ENCODE measurements at places on chromosomes 7 and 10. TPM values are rescaled to one million over a fixed set of nuclear protein-coding genes. Genes with fewer than 3 reads are reported as not detected.
A peak's percentile ranks its signal among the peaks of the same experiment; 100 is the strongest.

GRCh38 chr7:485188-486081 lies 34.2 kb downstream of the PDGFA start:
- peaks cover 39% of the 10 kb centered on the region for H3K27me3 ChIP-seq
- no peaks in the 10 kb centered on the region for H3K4me1 ChIP-seq
- no peak overlapping the region for H3K27ac ChIP-seq
- peak; percentile 42 for DNase-seq

GRCh38 chr7:128902761-128903585 lies 7.5 kb downstream of the KCP start:
- H3K27me3 ChIP-seq: peaks cover 22% of the 10 kb centered on the region
- H3K36me3 ChIP-seq: no peaks in the 10 kb centered on the region
- H3K4me3 ChIP-seq: no peak overlapping the region
- peak; percentile 34 for DNase-seq

- no peaks in the 10 kb centered on the region for H3K27me3 ChIP-seq
- H3K4me1 ChIP-seq: peaks cover 15% of the 10 kb centered on the region
- no peak for DNase-seq
- H3K4me3 ChIP-seq: peak overlapping the region; percentile 83
- H3K36me3 ChIP-seq: peaks cover 2% of the 10 kb centered on the region
- H3K27ac ChIP-seq: peak overlapping the region; percentile 64
Observed at GRCh38 chr7:158976468-158976848, 120.1 kb downstream of the DYNC2I1 start.

GRCh38 chr10:62277971-62278370 lies 9.3 kb upstream of the RTKN2 start:
- H3K4me3 ChIP-seq: no peak overlapping the region
- no peak for DNase-seq
- no peaks in the 10 kb centered on the region for H3K36me3 ChIP-seq
- H3K27me3 ChIP-seq: no peaks in the 10 kb centered on the region
- H3K27ac ChIP-seq: no peak overlapping the region

DNA sequence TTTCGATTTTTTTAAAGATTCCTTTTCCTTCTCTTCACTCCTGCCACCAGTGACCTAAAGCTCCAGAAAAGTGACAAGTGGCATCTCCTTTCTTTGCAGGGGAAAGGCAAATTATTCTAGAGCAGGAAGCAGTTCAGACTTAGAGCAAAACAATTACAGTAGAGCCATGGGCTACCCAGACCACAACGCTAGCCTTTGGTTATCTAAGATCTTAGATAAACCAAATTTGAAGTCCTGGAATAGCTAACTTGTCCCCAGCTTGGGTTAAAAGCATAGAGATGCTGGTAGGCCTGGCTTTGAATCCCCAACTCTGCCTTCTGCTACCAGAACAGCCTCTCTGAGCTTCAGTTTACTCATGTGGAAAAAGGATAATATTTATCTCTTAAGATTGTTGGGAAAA lies 38.4 kb downstream of the LGI1 start:
- no peaks in the 10 kb centered on the region for H3K36me3 ChIP-seq
- H3K27me3 ChIP-seq: peaks cover 8% of the 10 kb centered on the region
- H3K4me3 ChIP-seq: no peak overlapping the region
- H3K4me1 ChIP-seq: no peaks in the 10 kb centered on the region
- no peak for DNase-seq
- H3K27ac ChIP-seq: no peak overlapping the region

- peaks cover 11% of the 10 kb centered on the region for H3K36me3 ChIP-seq
- DNase-seq: no peak
Observed at GRCh38 chr10:26540601-26541000, 102.5 kb downstream of the APBB1IP start.

GRCh38 chr7:117564080-117564479 lies 84.3 kb downstream of the CFTR start:
- H3K27me3 ChIP-seq: no peaks in the 10 kb centered on the region
- DNase-seq: no peak
- H3K4me1 ChIP-seq: no peaks in the 10 kb centered on the region
- no peaks in the 10 kb centered on the region for H3K36me3 ChIP-seq
- H3K4me3 ChIP-seq: no peak overlapping the region

- DNase-seq: no peak
- H3K27ac ChIP-seq: peak overlapping the region; percentile 86
- H3K36me3 ChIP-seq: no peaks in the 10 kb centered on the region
- H3K27me3 ChIP-seq: no peaks in the 10 kb centered on the region
- peak overlapping the region; percentile 23 for H3K4me3 ChIP-seq
Observed at GRCh38 chr10:63227207-63227895, 94.2 kb downstream of the NRBF2 start.

NOS3 gene
- total RNA-seq: 8.0 TPM

SLC13A4 gene
- total RNA-seq: not detected

PNLIPRP1 gene
- not detected for total RNA-seq

NRBF2 gene
- 32.8 TPM for total RNA-seq

CTNNA3 gene
- not detected for total RNA-seq
